ENCODE measurements at places on chromosomes 13 and 19.

DNA sequence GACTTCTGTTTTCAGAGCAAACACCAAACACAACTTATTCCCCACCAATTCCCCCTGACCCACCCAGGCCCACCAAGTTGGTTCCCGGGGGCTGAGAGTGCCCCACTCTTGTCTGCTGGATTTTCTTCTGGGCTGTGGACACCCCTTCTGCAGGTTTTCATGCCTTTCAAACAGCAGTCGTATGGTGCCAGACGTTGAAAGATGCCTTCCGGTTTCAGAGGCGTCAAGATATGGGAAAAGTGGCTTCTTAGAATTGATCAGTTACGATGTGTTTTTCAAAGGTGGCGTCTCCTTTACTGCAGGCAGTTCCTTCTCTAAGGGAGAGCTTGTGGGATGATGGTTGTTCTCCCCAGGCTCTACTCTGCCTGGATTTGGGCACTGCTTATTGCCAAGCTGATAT is 12.7 kb downstream of the CLEC11A start:
- no peak for DNase-seq

DNA sequence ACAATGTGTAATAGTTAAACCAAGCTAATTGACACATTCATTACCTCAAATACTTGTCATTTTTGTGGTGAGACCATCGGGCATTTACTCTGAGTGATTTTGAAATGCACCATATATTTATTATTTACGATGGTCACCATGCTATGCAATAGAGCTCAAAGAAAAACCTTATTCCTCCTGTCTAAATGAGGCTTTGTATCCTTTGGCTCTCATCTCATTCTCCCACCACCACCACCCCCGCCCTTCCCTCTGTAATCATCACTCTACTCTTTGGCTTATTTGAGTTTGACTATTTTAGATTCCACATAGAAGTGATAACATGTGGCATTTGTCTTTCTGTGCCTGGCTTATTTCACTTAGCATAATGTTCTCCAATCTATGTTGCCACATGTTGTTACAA is 124.9 kb downstream of the CYSLTR2 start:
- no peak for DNase-seq

DNA sequence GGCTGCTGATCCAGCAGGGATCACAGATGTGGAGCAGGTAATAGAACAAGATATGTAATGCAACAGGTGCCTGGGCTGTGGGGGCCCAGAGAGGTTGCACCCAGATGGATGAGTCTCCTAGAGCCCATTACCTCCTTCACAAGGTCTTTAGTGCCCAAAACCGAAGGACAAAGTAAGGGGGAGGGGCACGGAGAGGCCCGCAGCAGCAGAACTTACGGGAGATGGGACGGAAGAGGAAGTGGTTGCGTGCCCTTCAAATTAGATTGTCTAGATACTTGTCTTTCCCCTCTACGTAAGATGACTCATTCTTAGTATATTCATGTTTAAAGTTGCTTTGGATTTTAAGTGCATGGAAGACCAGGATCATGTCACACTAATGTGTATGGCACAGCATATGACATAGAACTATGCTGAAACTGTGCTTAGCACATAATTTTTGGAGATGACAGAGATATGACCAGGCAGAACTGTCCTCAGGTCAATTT is 5.7 kb upstream of the MRPS31 start:
- DNase-seq, result no peak

DNA sequence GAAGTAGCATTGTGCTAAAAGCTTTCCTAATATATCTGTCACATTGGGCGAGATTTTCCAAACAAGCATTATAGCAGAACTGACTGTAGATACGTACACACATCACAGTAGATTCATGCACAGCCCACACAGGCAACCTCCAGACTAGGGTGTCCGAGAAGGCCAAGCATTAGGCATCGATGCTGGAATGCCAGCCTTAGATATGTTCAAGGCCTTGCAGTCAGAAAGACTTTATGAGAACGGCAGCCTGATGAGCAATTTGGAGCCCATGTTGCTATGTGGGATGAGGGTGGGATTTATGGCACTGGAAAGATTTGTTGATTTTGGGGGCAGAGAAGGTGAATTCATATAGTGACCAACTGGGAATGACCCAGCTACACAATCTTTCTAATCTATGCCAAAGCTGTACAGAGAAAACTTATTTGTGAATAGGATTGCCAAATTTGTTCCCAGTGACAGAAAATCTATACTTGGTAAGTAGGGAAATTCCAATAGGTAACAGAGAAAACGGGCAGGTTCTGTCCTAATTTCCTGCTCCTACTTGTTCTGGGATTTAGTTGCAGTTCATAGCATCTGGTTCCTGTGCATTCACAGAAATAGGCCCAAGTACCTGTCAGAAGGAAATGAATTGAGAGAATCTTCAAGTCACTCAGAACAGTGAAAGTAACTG is 31.0 kb upstream of the SPRY2 start:
- DNase-seq, result no peak

DNA sequence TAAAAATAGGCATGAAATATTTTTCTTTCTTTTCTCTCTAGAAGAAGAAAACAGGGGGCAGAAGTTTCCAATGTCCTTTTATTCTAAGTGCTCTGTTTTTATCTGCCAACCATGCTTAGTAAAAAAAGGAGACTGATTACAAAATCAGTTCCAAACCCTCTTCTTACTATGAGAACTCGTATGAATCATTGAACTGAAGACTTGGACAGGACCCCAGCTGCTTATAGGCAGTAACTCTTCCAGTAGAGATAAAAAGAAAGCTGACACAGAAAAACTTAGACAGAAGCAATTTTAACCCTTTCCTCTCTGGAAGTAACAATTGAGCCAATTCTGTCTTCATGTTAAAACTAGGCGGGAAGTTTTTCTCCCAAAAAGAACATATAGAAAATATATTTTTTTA is 24.5 kb upstream of the FREM2 start:
- DNase-seq, result no peak
